Stimulated activated CD4-positive, alpha-beta T cell treated with anti-CD3 and anti-CD28 coated beads, Interleukin-2, amount 100 ng/mL, for 48 hours (primary cell): ENCODE measurements at places on chromosomes 6 and 20.

GRCh38 chr6:13472099-13472498, 15.3 kb downstream of the GFOD1 start:
- no peak for DNase-seq

GRCh38 chr20:5390720-5391119, 74.0 kb upstream of the PROKR2 start:
- no peak for DNase-seq

- no peak for DNase-seq
Measured at GRCh38 chr6:136947037-136947436, 24.9 kb downstream of the SLC35D3 start.

DNA sequence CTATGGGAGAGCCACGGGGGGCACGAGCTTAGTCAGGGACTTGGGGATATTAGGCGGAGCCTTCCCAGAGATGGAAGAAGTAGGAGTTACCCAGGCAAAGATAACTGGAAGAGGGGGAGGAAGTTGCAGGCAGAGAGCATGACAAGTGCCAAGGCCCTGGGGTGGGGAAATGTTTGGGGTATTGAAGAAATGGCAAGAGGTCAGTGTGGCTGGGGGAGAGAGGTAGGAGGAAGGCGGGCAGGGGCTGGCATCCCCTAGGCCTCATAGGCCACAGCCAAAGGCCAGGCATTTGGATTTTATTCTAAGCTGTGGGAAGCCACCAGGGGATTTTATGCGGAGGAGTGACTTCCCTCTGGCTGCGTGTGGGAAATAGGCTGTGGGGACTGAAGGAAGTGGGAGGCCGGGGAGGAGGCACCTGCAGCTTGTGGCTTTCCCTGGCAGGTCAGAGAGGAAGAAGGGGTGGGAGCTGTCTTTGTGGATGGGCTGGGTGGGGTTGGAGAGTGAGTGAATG, 22.7 kb downstream of the SNAI1 start:
- no peak for DNase-seq

- no peak for DNase-seq
Measured at GRCh38 chr20:3093861-3094361, 9.4 kb upstream of the AVP start.

GRCh38 chr6:1758076-1758679, 148.5 kb downstream of the FOXC1 start:
- DNase-seq = no peak

GRCh38 chr6:679282-679681, 13.7 kb downstream of the EXOC2 start:
- DNase-seq = no peak

- DNase-seq = no peak
Measured at GRCh38 chr20:3606021-3606420, 57.2 kb downstream of the GFRA4 start.

GRCh38 chr6:107323133-107323785, 136.1 kb downstream of the PDSS2 start:
- no peak for DNase-seq

- DNase-seq = no peak
Measured at GRCh38 chr6:21953831-21954801, 342.7 kb downstream of the PRL start.

DNA sequence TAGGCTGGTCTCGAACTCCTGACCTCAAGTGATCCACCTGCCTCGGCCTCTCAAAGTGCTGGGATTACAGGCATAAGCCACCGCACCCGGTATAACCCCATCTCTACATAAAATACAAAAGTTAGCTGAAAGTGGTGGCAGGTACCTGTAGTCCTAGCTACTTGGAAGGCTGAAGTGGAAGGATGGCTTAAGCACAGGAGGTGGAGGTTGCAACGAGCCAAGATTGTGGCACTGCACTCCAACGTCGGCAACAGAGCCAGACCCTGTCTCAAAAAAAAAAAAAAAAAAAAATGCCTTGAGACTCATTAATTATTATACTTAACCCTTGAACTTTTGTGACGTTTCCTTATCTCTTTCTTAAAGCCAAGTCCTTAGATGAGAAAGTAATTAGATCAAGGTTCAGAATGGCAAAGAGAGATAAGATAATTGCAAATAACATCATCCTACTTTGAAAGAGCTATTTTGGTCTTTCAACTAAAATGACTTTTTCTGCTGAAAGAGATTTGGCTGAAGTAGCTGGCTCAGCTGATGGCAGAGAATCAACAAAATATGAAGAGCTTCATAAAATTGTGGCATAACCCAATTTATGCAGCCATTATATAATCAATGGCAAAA, 4.7 kb upstream of the SHLD1 start:
- no peak for DNase-seq

DNA sequence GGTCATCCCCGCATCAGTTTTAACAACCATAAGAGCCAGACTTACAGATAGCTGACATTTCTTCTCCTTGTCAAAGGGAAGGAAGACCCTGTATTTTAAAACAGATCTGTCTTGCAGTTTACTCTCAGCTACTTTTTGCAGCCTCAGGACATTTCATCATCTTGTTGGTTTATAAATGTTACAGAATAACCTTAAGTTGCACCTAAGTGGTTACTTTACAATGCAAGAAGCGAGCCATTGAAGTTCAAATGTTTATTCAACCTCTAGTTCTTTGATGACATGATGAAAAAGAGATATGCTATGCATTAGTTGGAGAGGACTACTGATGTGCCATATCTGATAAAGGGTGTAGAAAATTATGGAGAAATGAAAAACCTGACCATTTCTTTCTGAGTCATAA, 187.9 kb upstream of the COL21A1 start:
- no peak for DNase-seq

- no peak for DNase-seq
Measured at GRCh38 chr6:12286373-12287110, 3.6 kb upstream of the EDN1 start.

DNA sequence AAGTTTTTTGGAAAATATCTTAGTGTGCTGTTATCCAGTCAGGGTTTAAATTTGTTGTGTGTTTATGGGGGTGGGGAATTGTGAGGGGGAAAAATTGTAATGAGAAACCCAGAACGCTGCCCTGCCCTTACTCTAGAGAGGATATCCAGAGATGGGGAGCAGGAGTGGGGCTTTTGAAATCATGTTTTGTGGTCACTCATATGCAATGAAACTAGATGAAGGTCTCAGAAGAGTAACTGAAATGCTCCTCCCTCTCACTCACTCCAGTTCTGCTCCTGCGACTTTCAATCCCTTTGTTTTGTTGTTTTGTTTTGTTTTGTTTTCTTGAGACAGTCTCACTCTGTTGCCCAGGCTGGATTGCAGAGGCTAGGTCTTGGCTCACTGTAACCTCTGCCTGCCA, 100.0 kb downstream of the CRYBG1 start:
- no peak for DNase-seq

DNA sequence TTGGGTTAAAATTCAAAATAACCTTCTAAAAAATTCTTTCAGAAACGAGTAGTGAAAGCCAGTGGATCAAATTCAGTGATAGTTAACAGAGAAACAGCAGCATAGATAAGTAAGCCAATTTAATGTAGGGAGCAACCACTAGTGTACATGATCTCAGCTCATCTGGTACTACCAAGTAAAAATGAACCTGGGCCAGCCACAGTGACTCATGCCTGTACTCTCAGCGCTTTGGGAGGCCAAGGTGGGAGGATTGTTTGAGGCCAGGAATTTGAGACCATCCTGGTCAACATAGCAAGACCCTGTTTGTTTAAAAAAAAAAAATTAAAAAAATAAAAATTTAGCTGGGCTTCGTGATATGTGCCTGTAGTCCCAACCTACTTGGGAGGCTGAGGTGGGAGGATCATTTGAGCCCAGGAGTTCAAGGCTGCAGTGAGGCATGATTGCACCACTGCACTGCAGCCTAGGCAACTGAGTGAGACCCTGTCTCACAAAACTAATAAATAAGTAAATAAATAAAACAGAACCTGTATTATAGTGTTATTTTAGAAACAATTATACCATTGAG, 32.4 kb downstream of the CBFA2T2 start:
- no peak for DNase-seq

DNA sequence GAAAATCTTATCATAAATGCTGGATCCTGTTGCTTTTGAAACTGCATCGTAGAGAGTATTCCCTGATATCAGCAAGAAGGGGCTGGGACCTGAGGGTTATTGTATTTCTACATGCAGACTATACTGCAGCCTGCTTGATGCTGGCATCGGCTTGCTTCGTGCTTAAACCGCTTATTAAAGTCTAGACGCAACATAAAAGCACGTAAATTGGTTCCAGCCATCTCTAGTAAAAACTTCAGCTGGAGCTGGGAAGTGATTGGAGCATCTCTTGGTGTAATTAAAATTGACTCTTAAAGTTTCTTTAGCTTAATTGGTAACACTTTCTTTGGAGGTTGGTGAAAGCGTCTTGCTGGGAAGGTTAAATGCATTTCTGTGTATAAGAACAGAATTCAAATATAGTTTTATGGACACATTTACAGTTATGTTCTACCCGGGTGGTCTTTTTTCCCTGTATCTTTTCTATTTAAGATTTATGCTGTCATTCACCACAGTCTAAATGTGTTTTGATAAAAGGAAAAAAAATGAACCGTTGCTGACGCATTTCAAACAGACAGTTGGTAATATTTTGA, 139.0 kb upstream of the JAG1 start:
- no peak for DNase-seq

DNA sequence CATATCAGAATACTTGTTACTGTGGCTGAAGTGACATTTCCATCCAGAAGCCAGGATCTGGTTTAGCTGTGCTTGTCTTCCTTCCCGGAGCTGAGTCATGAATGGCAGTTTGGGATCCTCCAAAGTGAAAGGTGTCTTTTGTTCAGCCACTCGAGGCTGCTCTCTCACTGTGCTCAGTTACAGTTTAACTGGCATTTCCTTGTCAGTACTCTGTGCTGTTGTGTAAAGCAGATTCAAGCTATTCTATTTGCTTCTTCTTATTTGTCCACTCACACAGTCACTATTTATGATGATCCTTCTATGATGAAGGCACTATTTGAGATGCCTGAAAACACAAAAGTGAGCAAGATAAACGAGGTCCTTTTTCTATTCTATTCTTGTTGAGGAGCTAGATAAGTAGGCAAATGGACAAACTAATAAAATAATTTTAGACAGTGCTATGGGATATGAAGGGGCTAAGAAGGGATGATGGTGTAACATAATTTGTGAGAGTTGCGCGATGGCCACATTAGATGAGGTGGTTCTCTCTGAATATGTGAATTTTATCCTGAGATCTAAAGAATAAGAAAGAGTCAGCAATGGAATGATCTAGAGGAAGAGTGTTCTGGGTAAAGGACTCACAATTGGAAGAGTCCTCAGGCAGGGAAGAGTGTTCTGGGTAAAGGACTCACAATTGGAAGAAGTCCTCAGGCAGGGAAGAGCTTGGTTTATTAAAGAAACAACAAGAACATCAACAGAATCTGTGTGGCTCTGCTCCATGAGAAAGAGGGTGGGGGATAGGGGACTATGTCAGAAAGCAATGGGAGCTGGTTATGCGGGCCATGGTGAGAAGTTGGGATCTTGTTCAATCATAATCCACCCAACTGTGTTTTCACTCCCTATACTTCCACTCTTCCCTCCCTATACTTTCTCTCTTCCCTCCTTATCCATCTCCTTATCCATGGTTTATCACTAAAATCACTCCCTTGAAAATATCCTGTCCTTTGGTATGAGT, 40.1 kb downstream of the CYP24A1 start:
- no peak for DNase-seq

GRCh38 chr6:17872908-17873307, 114.5 kb downstream of the KIF13A start:
- DNase-seq = no peak
